ENCODE measurements at places on chromosomes 4 and X.

- DNase-seq, result no peak
Measured at GRCh38 chr4:79695848-79696247, 287.8 kb upstream of the GK2 start.

- DNase-seq, result no peak
Measured at GRCh38 chr4:18397681-18398390, 376.3 kb upstream of the LCORL start.

- DNase-seq, result no peak
Measured at GRCh38 chr4:41148931-41149330, 65.4 kb downstream of the APBB2 start.

DNA sequence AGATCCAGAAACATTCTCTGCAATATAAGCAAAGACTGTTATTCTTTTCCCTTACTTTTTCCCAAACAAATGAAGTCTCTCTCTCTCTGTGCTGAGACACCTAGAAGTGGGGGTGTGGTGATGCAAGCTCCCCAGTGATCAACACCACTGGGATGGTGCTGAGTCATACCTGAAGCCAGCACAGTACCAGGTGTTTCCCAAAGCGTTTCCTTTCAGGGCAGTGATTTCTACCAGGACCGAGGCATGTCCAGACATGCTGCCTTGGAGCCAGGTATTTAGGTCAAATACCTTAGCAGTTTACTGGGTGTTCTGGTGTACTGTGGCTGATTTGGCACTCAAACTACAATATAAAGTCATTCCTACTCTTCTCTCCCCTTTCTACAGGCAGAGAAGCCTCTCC is 726.5 kb downstream of the FAM133A start:
- DNase-seq, result no peak

- DNase-seq, result no peak
Measured at GRCh38 chrX:132071254-132071653, 48.2 kb downstream of the STK26 start.

DNA sequence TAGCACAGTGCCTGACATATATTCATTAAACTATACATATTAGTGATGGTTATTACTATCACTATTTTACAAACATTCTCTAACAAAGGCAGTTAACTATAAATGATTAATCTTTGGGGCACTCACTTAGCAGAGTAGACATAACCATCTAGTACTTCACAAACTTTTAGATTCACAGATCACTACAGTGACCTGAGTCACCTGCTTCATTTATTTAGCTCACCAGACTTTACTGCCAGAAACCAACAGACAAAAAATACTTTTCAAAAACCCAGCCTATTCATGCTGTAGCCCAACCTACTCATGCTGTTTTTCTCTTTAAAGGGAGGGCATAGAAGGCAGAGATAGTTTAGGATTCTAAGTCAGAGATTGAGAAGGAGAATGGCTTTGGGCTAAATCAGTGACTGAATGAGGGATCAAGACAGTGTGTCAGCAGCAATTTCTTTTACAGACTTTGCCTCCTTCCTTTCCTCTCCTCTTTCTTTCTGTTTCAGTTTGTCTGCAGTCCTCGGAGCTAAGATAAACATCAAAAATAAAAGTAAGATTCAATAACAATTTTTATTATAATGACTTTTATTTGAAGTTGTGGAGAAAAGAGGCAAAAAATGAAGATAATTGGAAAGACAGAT is 34.7 kb upstream of the PDE5A start:
- DNase-seq, result no peak

DNA sequence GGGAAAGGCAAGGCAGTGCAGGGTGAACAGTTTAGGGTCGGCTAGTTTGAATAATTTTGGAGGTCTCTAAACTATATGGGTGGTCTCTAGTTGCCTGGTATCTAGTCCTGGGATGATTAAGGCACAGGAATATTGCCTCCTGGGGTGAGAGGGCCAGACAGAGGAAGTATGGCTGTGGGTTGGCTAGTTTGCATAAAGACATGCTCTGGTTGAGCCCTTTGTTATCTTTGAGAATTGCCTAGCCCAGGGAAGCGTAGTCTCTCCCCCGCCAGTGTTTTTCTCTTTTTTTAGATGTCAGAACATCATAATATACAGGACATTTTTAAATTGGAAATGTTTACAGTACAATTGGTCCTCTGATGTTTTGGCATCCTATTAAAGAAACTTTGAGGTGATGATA is 163.5 kb downstream of the PWWP3B start:
- no peak for DNase-seq

DNA sequence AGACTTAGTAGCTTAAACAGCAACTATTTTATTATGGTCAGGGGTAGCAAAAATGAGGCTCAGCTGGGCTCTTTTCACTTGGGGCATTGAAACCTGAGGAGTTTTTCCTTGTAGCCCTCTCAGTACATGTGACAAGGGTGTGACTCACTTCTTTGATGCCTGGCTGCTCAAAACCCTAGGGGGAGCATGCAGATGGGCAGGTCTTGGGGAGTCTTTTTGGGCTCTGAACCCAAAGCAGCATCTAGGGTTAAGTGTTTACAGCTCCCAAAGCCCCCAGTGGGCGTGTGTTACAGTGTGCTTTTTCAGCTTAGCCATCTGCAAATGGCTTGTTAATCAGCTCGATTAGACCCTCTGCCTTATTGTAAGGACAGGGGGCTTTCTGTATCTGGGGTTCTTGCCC is 1752.7 kb downstream of the PCDH7 start:
- DNase-seq, result no peak

DNA sequence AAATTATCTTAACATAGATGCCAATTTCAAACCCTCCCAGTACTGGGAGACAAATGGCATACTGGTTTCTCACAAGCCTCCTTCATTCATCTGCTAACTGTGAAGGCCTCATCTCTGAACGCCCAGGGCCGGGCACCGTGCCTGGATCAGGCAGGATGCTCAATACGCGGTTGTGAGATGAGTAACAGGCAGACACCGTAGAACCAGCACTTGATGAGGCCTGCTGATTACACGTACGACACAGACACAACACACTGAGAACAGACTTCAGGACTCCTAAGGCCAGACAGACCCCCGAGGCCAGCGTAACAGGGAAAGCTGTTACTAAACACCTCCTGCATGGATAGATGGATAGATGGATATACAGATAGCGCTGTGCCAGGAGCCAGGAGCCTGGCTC is 154.6 kb downstream of the AFAP1 start:
- no peak for DNase-seq
